Neural crest cell (in vitro differentiated cells): ENCODE measurements at places on chromosomes 6 and 20. TPM values are rescaled to one million over a fixed set of nuclear protein-coding genes. Genes with fewer than 3 reads are reported as not detected.

The RNF217 gene
- 8.4 and 8.7 TPM in 2 replicates for total RNA-seq

GRCh38 chr6:160500639-160501038 lies 152.5 kb downstream of the SLC22A3 start:
- peaks cover 18% of the 10 kb centered on the region for H3K36me3 ChIP-seq
- DNase-seq, result no peak

DNA sequence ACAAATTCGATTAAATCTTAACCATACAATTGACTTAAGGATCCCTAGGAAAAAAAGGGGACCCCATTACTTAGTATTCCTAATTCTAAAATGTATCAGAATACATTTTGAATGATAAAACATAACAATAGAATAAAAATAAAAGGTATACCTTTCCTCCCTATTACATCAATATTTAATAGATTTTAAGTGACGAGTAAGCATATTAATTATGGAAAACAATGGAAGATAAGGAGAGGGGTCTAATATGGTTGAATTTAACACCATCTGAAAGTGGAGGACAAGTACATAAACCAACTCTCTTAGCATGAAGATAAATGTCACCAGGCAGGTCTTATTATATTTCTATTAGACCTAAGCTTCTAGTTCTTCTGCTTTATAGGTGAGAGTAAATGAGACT lies 232.1 kb downstream of the HAO1 start:
- no peak for DNase-seq
- H3K27ac ChIP-seq, result no peak overlapping the region
- peaks cover 3% of the 10 kb centered on the region for H3K27me3 ChIP-seq
- H3K4me3 ChIP-seq, result no peak overlapping the region

GRCh38 chr6:10521104-10521808 lies at the start of gene GCNT2:
TSS of gene GCNT2 (plus strand) at chr6:10521351. CDS start at chr6:10528912, 7,561 bp downstream.
- no peaks in the 10 kb centered on the region for H3K36me3 ChIP-seq
- no peak for DNase-seq
- peaks cover 21% of the 10 kb centered on the region for H3K4me1 ChIP-seq
- no peaks in the 10 kb centered on the region for H3K27me3 ChIP-seq
- H3K27ac ChIP-seq, result no peak within 1 kb of the TSS

The ZNF184 gene
- total RNA-seq, result 15.7 and 16.7 TPM in 2 replicates

DNA sequence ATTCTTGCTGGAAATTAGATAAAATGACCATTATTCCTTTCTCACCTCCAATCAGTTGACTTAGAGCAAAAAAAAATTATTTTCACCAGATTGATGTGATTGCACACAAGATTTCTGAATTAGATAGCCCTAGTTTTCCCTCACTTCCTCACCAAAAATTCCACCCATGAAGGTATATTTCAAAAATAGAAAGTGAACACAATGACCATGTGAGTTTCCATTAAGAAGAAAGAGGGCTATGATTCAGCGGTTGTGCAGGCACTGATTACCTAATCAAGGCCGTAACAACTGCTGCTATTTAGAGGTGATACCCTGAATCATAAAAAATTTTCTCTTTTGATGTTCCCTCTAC lies 19.5 kb upstream of the RALGAPA2 start:
- no peaks in the 10 kb centered on the region for H3K36me3 ChIP-seq
- H3K27me3 ChIP-seq, result peaks cover 9% of the 10 kb centered on the region
- H3K27ac ChIP-seq, result no peak overlapping the region
- peaks cover 5% of the 10 kb centered on the region for H3K4me1 ChIP-seq
- no peak overlapping the region for H3K4me3 ChIP-seq
- no peak for DNase-seq

DNA sequence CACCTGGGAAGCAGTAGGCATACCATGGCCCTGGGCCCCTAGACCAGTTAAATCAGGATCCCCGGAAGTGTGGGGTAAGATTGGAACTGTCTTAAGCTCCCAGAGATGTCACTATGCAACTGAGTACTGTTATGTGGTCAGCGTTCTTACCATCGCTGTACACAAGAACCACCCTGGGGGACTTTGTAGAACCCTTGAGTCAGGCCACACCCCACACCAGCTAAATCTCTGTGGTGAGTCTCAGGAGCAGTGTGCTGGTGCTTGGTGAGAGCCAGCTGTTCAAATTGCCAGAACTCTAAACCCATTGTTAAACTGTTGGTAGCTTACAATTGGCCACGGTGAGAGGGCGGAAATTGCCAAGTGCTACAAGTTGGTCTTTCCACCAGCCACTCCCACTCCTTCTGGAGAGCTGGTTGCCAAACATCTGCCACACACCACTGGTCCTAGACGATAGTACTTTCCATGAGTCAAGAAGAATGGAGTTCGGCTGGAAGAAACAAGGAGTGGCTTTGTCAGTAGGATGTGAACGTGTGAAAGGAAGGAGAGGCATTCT lies 80.5 kb upstream of the SYNDIG1 start:
- no peak for DNase-seq
- peaks cover 8% of the 10 kb centered on the region for H3K27me3 ChIP-seq
- H3K4me3 ChIP-seq, result no peak overlapping the region
- H3K27ac ChIP-seq, result no peak overlapping the region
- H3K36me3 ChIP-seq, result no peaks in the 10 kb centered on the region

The RNF182 gene
- total RNA-seq, result 2.3 and 3.0 TPM in 2 replicates

GRCh38 chr20:48169650-48170225 lies 384.5 kb upstream of the SULF2 start:
- no peak overlapping the region for H3K4me3 ChIP-seq
- H3K4me1 ChIP-seq, result peaks cover 13% of the 10 kb centered on the region
- H3K36me3 ChIP-seq, result no peaks in the 10 kb centered on the region
- DNase-seq, result no peak
- H3K27me3 ChIP-seq, result peaks cover 13% of the 10 kb centered on the region

- no peak overlapping the region for H3K4me3 ChIP-seq
- no peaks in the 10 kb centered on the region for H3K36me3 ChIP-seq
- no peak overlapping the region for H3K27ac ChIP-seq
- peaks cover 8% of the 10 kb centered on the region for H3K27me3 ChIP-seq
Observed at GRCh38 chr6:2351807-2352431, 106.5 kb upstream of the GMDS start.

GRCh38 chr6:162533009-162533400 lies 194.6 kb downstream of the PRKN start:
- no peak overlapping the region for H3K4me3 ChIP-seq
- H3K27me3 ChIP-seq, result no peaks in the 10 kb centered on the region
- H3K4me1 ChIP-seq, result no peaks in the 10 kb centered on the region
- no peak for DNase-seq
- H3K36me3 ChIP-seq, result no peaks in the 10 kb centered on the region

GRCh38 chr6:2426561-2427340 lies 181.3 kb upstream of the GMDS start:
- no peak for DNase-seq
- no peaks in the 10 kb centered on the region for H3K4me1 ChIP-seq
- no peak overlapping the region for H3K27ac ChIP-seq
- H3K4me3 ChIP-seq, result no peak overlapping the region
- no peaks in the 10 kb centered on the region for H3K27me3 ChIP-seq

The ZNF76 gene
- total RNA-seq, result 45.0 and 47.6 TPM in 2 replicates

- H3K36me3 ChIP-seq, result peaks cover 2% of the 10 kb centered on the region
- H3K4me3 ChIP-seq, result peak overlapping the region; percentile 61
- peaks cover 95% of the 10 kb centered on the region for H3K27me3 ChIP-seq
Observed at GRCh38 chr6:1377526-1377925, 11.8 kb upstream of the FOXF2 start.

DNA sequence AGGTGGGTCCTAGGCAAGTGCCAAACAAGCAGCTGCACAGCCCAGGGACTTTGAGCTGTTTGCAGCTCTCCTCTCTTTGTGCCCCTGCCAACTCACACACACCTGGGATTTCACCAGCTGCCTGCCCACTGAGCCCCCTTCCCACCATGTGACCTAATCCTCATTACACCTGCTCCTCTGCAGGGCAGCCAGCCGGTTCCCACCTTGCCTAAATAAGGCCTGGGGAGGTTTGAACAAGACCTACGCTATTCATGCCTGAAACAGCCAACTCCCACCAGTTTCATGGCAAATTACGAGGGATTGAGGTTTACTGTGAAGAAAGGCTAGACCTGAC lies 92.6 kb upstream of the SOX4 start:
- H3K4me3 ChIP-seq, result no peak overlapping the region
- no peak overlapping the region for H3K27ac ChIP-seq
- H3K27me3 ChIP-seq, result no peaks in the 10 kb centered on the region
- no peaks in the 10 kb centered on the region for H3K36me3 ChIP-seq
- DNase-seq, result no peak

GRCh38 chr6:11972806-11973205 lies 39.3 kb upstream of the HIVEP1 start:
- H3K27me3 ChIP-seq, result no peaks in the 10 kb centered on the region
- no peak overlapping the region for H3K4me3 ChIP-seq
- H3K27ac ChIP-seq, result no peak overlapping the region
- DNase-seq, result no peak
- no peaks in the 10 kb centered on the region for H3K4me1 ChIP-seq
- H3K36me3 ChIP-seq, result no peaks in the 10 kb centered on the region

- no peak for DNase-seq
- no peaks in the 10 kb centered on the region for H3K4me1 ChIP-seq
- no peaks in the 10 kb centered on the region for H3K27me3 ChIP-seq
- no peaks in the 10 kb centered on the region for H3K36me3 ChIP-seq
- H3K4me3 ChIP-seq, result no peak overlapping the region
- no peak overlapping the region for H3K27ac ChIP-seq
Observed at GRCh38 chr6:137740091-137740755, 126.8 kb upstream of the TNFAIP3 start.

The SLC35D3 gene
- not detected in 2 replicates for total RNA-seq

- no peaks in the 10 kb centered on the region for H3K27me3 ChIP-seq
- H3K27ac ChIP-seq, result peak overlapping the region; percentile 67
- peaks cover 7% of the 10 kb centered on the region for H3K36me3 ChIP-seq
- peaks cover 23% of the 10 kb centered on the region for H3K4me1 ChIP-seq
Observed at GRCh38 chr6:53287336-53288225, 61.2 kb downstream of the ELOVL5 start.

DNA sequence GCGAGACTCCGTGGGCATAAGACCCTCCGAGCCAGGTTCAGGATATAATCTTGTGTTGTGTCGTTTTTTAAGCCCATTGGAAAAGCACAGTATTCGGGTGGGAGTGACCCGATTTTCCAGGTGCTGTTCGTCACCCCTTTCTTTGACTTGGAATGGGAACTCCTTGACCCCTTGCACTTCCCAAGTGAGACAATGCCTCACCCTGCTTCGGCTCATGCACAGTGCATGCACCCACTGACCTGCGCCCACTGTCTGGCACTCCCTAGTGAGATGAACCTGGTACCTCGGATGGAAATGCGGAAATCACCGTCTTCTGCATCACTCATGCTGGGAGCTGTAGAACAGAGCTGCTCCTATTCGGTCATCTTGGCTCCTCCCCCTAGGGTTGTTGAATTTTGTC lies 307.7 kb upstream of the DEFB115 start:
- DNase-seq, result no peak
- no peaks in the 10 kb centered on the region for H3K4me1 ChIP-seq
- no peaks in the 10 kb centered on the region for H3K36me3 ChIP-seq

- DNase-seq, result no peak
- H3K4me3 ChIP-seq, result no peak overlapping the region
- no peak overlapping the region for H3K27ac ChIP-seq
- peaks cover 12% of the 10 kb centered on the region for H3K4me1 ChIP-seq
- H3K27me3 ChIP-seq, result no peaks in the 10 kb centered on the region
Observed at GRCh38 chr6:144617708-144618107, 332.6 kb downstream of the UTRN start.

DNA sequence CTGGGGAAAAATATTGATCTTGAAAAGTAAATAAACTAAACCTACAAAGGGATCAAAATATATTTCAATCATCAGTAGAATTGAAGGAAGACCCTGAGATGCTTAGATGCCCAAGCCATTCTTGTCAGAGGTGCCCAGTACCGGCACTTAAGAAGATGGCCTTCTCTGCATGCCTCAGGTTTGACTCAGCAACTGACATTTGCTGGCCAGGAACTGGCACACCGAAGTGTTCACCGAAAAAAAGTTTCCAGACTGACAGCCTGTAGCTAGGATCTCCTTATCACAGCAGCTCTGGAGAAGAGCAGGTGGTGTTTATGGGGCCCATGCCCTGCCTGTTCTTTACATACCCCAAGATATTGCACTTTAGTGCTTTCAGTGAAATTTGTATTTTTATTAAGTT lies 203.2 kb downstream of the MOXD1 start:
- H3K4me1 ChIP-seq, result peaks cover 7% of the 10 kb centered on the region
- no peaks in the 10 kb centered on the region for H3K27me3 ChIP-seq
- peaks cover 6% of the 10 kb centered on the region for H3K36me3 ChIP-seq
- no peak overlapping the region for H3K4me3 ChIP-seq
- H3K27ac ChIP-seq, result no peak overlapping the region

GRCh38 chr6:20001286-20001685 lies 164.1 kb downstream of the ID4 start:
- H3K27ac ChIP-seq, result no peak overlapping the region
- H3K4me3 ChIP-seq, result no peak overlapping the region
- no peaks in the 10 kb centered on the region for H3K36me3 ChIP-seq
- no peak for DNase-seq

GRCh38 chr20:14700639-14700960 lies 363.2 kb upstream of the FLRT3 start:
- H3K36me3 ChIP-seq, result no peaks in the 10 kb centered on the region
- H3K27ac ChIP-seq, result no peak overlapping the region
- peaks cover 4% of the 10 kb centered on the region for H3K4me1 ChIP-seq
- no peak overlapping the region for H3K4me3 ChIP-seq
- no peaks in the 10 kb centered on the region for H3K27me3 ChIP-seq
- no peak for DNase-seq

GRCh38 chr6:112343977-112344376 lies 3.2 kb upstream of the RFPL4B start:
- no peak overlapping the region for H3K4me3 ChIP-seq
- peaks cover 4% of the 10 kb centered on the region for H3K4me1 ChIP-seq
- no peak overlapping the region for H3K27ac ChIP-seq
- DNase-seq, result no peak

- H3K27me3 ChIP-seq, result no peaks in the 10 kb centered on the region
- no peak overlapping the region for H3K4me3 ChIP-seq
- DNase-seq, result no peak
- peaks cover 8% of the 10 kb centered on the region for H3K36me3 ChIP-seq
Observed at GRCh38 chr20:18307301-18307700, 19.0 kb downstream of the ZNF133 start.

The PHACTR1 gene
- 10.3 and 10.4 TPM in 2 replicates for total RNA-seq

DNA sequence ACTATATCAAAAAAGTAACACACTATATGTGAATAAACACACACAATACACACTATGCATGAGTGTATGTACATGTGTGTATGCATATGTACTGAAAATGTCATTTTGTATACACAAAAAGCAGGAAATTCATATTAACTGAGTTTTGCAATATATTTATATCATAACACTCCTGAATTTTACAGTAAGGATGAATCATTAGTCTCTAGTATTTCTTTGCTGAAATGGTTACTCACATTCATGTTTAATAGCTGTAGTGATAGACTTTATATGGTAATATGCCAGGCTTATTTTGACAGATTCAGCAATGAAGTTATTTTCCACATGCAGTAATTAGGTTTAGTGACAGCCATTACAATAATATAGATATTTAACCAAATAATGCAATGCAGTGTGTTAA lies 1216.2 kb upstream of the CITED2 start:
- peaks cover 7% of the 10 kb centered on the region for H3K36me3 ChIP-seq
- no peaks in the 10 kb centered on the region for H3K27me3 ChIP-seq
- no peak overlapping the region for H3K4me3 ChIP-seq

The SLC17A2 gene
- not detected in 2 replicates for total RNA-seq
